ENCODE measurements at places on chromosomes 1 and 21.

DNA sequence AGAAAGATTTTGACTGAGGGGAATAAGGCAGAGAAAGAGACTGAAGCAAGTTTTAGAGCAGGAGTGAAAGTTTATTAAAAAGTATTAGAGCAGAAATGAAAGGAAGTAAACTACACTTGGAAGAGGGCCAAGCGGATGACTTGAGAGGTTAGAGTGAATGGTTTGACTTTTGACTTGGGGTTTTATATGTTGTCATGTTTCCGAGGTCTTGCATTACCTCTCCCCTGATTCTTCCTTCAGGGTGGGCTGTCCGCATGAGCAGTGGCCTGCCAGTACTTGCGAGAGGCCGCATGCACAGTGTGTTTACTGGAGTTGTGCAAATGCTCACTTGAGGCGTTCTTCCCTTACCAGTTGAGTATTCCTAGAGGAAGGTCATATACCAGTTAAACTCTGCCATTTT, 13.0 kb upstream of the DENND2D start:
- DNase-seq, result no peak

- no peak for DNase-seq
Observed at GRCh38 chr21:34133392-34133791, 60.0 kb downstream of the MRPS6 start.

- no peak for DNase-seq
Observed at GRCh38 chr1:154938604-154939399, 2.3 kb upstream of the PMVK start.

- DNase-seq, result no peak
Observed at GRCh38 chr1:57258557-57259325, 165.1 kb downstream of the DAB1 start.

DNA sequence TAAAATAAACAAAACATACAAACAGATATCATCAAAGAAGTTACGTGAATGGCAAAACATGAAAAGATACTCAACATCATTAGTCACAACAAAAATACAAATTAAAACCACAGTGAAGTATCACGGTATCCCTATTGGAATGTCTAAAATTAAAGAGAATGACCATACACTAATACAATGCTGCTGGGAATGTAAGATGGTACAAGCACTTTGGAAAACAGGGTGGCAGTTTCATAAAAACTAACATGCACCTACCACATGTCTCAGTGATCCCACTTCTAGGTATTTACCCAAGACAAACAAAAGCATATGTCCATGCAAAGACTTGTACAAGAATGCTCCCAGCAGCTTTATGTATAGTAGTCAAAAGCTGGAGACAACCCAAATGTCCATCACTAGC, 69.1 kb downstream of the HSF2BP start:
- no peak for DNase-seq

GRCh38 chr1:77524038-77524437, 158.4 kb downstream of the ZZZ3 start:
- DNase-seq, result no peak

GRCh38 chr21:35291973-35292627, 243.0 kb upstream of the RUNX1 start:
- peak; percentile 2 for DNase-seq

DNA sequence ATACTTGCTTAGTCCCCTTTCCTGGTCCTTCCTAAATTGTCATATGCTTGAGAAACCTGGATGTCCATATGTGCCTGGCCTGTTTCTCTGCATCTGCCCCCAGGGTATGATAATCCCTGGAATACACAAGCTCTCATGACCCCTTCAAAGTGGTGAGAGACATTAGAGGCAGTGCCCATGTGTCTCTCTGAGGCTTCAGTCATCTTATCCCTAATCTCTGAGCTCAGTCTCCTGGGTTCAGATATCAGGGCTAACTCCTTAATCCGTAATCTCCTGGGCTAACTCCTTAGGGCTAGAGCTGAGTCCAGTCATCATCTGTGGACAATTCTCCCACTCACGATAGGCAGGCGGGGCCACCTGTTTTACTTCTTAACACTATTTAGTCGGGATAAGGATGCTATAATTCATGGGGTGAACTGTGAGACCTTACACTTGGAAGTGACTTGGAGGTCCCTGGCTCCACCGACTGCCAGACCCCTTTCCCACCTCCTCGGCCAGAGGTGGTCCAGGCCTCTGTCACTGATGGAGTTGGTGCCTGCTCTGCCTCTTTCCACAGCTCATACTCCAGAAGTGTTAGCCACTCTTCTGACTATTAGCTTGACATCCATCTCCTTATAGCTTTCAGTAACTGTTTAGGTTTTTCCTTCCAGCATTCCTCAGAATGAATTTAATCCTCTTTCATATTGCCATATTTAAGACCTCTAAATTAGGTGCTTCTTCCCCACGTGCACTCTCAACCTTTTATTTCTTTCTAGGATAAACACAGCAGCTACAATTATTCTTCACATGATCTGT, 22.7 kb downstream of the CCN1 start:
- DNase-seq, result no peak

All from NCI-H146 (cell line).